ENCODE measurements at places on chromosomes 7 and 10.

- no peak for DNase-seq
Measured at GRCh38 chr10:73625004-73625883, 16.0 kb downstream of the MYOZ1 start.

GRCh38 chr10:10942441-10942840 is 75.2 kb upstream of the CELF2 start:
- no peak for DNase-seq

- DNase-seq: no peak
Measured at GRCh38 chr7:68752485-68753178, 845.6 kb upstream of the AUTS2 start.

DNA sequence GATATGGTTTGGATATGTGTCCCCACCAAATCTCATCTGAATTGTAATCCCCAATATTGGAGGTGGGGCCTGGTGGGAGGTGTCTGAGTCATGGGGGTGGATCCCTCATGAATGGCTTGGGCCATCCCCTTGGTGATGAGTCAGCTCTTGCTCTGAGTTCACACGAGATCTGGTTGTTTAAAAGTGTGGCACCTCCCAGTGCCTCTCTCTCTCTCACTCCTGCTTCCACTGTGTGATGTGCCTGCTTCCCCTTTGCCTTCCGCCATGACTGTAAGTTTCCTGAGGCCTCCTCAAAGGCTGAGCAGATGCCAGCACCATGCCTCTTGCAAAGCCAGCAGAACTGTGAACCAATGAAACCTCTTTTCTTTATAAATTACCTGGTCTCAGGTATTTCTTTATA is 4.8 kb upstream of the GCK start:
- peak; percentile 13 for DNase-seq

- no peak for DNase-seq
Measured at GRCh38 chr7:23205577-23205908, 23.7 kb downstream of the NUP42 start.

- DNase-seq: no peak
Measured at GRCh38 chr10:58019863-58020537, 247.7 kb downstream of the IPMK start.

DNA sequence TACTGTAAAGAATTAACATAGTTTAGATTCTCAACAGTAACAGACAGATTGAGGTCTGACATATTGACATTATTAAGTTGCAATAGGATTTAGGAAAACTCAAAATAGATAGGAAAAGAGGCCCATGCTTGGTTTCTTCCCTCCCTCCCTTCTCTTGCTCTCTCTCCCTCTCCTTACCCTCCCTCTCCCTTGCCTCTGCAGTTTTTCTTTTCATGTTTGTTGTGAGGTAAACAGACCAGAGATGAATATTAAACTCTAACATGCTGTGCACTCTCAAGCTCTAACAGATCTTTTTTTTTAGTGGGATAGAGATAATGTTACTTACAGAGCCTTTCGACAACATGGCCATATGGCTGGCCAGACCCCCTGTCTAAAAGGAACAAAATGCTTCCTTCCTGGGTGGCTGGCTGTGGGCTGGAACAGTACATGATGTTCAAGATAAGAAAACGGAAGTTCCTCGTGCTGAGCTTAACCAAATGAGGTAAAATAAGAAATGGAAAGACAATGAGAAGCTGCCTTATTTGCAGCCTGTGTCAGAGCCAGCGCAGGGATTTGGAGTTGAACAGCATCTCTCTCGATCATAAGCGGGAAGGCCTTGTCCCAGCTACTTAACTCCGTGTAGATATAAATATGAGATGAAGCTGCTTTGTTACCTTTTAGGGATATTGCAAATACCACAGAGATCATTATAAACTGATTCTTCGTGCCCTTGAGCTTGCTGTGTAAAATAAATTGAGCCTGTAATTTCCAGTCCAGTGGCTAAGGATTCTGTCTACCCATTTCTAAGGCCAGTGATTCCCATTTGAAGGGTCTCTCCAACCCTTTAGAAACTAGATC is 391.9 kb upstream of the NPVF start:
- no peak for DNase-seq

GRCh38 chr10:15167411-15168290 is 842 bp downstream of the NMT2 start:
- peak; percentile 14 for DNase-seq

DNA sequence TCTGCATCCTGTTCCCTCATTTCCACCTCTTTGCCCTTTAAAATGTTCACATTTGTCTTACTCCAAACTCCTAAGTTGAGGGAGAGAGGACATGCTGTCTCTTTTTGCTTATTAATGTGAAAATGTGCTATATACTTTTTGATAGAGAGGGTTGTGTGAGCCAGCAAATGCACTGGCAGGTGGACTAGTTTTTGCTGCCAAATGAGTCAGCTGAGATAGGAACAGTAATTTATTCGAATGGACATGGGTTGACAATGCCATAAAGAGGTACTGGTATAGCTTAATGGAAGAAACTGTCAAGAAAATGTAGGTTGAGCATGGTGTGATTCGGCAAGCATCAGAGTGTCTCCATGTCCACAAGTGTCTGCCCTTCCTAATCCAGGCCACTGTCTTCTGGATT is 9.2 kb upstream of the TRUB1 start:
- no peak for DNase-seq

- no peak for DNase-seq
Measured at GRCh38 chr7:20244334-20245120, 27.3 kb upstream of the MACC1 start.

DNA sequence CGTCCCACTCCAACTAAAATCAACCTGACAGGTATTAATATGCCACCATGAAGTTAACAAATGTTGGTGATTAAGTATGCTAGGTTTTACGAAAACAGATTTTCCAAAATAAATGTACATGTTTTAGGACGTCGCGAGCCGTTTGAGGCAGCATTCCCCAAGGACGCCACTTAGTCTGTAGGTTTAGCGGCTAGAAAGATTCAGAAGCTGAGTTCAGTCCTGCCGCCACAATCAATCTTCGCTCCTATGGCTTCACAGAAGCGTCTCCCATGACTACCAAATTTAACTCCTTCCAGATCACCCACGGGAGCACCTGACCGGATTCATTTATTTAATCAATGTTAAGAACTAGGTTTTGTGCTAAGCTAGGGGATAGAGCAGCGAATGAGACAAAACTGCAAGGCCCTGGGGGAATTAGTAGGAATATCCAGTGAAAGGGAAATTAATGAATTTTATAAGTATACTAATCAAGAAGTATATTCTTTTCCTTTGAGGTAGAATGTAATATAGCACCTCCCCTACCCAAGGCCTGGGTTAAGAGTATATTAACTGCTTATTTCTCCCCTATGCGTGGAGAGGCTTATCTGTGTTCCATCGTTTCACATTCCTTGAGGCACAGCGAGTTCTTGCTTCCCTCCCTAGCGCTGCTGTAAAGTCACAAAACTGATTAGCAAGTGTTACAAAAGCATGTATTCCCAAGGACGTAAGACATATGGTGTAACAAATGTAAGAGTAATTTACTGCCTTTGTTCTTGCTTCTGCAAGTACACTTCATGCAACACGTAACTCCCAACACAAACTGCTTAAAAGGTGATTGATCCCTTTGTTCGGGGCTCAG is 994 bp upstream of the CYP51A1 start:
- no peak for DNase-seq

- DNase-seq: no peak
Measured at GRCh38 chr7:142586611-142587010, 162.7 kb upstream of the PRSS1 start.

GRCh38 chr7:28029051-28029450 is 151.5 kb downstream of the JAZF1 start:
- no peak for DNase-seq

DNA sequence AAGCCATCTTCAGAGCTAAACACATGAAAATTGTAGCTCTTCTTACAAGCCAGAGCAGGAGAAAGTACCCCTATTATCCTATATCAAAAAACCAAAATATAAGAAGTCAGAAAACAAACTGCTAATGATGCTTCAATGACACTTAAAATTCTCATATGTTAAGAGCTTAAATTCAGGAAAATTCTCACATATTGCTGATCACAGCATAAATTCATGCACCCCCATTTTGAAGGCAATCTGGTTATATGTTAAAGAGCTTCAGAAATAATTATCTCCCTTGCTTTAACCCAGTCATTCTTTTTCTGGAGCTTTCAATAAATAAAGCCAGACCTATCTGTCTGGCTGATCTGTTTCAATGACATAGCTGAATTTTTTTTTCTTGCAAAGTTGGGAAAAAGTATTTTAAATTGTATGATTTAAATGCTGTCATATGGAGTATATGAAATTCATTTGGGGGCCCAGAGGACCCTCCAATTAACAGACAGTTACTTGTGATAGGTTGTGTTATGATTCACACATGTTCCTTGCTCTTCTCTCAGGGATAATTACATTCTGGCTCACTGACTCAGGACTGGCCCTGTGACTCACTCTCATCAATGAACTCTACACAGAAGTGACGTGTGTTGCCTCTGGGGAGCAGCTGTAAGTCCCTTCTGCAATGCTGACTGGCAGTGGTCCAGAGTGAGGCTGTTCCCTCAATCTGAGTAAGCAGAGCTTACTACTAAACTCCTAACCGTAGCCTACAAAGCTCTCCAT is 85.2 kb downstream of the HGF start:
- DNase-seq: no peak

GRCh38 chr7:98300595-98301372 is 19.3 kb downstream of the BRI3 start:
- no peak for DNase-seq

GRCh38 chr10:29067161-29067560 is 221.7 kb upstream of the LYZL1 start:
- no peak for DNase-seq

GRCh38 chr7:87448388-87448787 is 27.1 kb downstream of the ABCB4 start:
- no peak for DNase-seq

- DNase-seq: no peak
Measured at GRCh38 chr10:100742936-100743335, 2.4 kb upstream of the PAX2 start.

GRCh38 chr10:72913287-72913686 is 19.7 kb downstream of the OIT3 start:
- DNase-seq: no peak

GRCh38 chr10:8702181-8702580 is 647.7 kb downstream of the GATA3 start:
- no peak for DNase-seq

DNA sequence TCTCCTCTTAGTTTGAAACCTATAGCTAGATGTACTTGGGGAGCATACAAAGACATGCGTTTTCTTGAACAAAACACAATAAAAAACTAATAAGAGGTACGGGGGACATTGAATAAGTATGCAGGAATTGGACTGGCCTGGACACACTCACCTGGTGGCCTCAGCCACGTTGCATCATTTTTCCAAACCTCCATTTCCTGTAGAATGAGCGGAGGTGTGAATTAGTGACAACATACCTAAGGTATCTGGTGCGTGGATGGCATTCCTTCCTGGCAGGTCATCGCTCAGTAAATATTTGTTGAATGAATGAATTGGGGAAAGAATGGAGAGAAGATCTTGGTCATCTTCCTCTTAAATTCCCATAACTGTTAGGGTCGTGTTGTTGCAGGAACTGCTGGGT is 103.2 kb upstream of the CTBP2 start:
- no peak for DNase-seq

All from activated T-helper 9 cell treated with anti-CD3 and anti-CD28 coated beads, Interleukin-2, amount 50 U/mL, for 16 hours (primary cell).